ENCODE measurements at places on chromosomes 11 and 22.

- no peak for DNase-seq
These were observed 4.7 kb downstream of the DPP3 start for GRCh38 chr11:66484806-66485380.

DNA sequence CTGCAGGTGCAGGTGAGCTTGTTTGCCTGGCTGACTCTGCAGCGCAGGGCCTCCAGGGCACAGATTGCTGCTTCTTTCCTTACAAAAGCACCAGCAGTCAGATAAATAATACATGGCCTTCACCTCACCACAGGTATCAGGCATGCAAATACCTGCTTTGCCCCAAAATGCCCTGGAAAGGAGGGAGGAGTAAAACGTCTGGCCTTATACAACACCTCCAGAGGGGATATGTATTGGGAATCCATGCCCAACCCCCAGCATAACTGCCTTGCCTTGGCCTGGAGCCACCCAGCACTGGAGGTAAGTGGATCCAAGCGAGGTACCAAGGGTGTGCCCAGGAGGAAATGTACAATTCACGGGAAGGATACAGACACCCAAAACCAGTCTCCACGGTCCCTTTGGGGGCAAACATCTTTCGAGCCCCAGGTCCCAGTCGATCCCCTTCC lies 860 bp downstream of the TMEM184B start:
- DNase-seq, result peak; percentile 30

GRCh38 chr11:68211546-68211945 lies 1.6 kb downstream of the KMT5B start:
- no peak for DNase-seq

- DNase-seq, result no peak
These were observed 722.2 kb upstream of the TENM4 start for GRCh38 chr11:80163011-80163410.

DNA sequence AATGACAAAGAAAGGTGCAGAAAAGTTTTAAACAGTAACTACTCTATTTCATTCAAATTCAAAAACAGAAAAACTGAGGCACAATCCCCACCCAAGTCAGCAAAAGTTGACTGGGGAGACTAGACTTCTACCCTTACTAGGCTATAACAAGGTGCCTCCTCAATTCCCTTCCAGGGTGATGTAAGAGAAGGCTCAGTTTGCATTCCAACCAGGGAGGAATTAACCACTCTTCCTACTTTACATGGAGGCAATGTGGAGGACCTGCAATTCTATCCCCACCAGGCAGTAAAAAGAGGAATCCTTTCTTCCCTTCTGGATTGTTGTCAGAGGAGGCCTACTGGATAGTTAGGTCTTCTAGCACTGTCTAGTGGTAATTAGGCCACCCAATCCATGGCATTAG lies 26.1 kb downstream of the TYR start:
- DNase-seq, result no peak

GRCh38 chr11:128467610-128468041 lies 119.7 kb downstream of the ETS1 start:
- DNase-seq, result no peak

DNA sequence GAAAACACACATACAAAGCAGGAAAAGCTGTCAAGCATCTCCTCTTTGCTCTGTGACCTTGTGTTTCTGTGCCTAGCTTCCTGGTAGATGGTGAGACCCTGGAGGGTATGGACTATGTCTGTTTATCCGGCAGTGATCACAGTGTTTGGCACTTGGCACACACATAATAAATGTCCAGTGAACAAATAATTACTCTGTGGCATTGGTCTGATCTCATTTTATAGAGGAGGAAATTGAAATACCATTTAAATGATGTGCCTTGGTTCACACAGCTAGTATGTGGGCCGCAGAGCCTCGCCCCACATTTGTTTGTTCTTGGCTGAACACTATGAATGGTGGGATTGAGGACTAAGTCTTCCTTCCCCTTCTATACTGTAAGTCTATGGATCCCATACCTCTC lies 104.7 kb upstream of the SPON1 start:
- DNase-seq, result no peak

DNA sequence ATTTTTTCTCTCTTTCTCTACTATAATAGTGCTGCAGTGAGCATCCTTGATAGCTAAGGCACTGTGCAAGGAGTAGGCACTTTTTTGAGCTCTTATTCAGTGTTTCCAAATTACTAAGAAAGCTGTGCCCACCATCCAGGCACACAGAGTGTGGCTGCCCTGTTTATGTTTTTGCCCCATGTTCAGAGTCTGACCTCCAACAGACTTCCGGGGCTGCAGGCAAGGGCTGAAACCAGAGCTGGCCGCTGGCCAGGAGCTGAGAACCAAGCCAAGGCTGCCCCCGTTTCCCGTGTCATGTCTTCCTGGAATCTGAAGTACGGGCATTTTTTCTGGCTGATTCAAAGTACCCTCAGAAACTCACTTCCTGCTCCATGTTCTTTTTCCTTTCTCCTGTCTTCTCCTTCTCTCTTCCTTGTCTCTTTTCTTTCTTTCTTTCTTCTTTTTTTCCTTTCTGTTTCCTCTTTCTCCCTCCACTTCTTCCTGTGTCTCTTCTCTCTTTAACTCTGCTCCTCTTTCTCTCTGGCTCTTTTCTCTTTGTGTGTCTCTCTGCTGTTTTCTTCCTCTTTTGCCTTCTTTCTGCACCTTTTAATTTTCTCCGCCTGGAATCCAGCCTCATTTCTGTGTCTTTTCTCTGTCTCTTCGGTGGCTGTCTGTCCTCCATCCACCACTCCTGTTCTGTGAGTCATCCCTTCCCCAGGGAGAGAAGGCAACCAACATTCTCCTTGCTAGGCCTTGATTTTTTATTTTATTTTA lies 17.0 kb upstream of the KCTD14 start:
- peak; percentile 27 for DNase-seq

DNA sequence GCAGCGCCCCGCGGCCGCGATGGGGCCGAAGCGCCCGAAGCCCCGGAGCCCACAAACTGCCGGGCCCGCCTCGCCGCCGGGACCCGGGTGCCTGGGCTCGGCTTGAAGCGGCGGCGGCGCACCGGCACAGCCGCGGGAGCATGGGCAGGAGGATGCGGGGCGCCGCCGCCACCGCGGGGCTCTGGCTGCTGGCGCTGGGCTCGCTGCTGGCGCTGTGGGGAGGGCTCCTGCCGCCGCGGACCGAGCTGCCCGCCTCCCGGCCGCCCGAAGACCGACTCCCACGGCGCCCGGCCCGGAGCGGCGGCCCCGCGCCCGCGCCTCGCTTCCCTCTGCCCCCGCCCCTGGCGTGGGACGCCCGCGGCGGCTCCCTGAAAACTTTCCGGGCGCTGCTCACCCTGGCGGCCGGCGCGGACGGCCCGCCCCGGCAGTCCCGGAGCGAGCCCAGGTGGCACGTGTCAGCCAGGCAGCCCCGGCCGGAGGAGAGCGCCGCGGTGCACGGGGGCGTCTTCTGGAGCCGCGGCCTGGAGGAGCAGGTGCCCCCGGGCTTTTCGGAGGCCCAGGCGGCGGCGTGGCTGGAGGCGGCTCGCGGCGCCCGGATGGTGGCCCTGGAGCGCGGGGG lies 346 bp downstream of the FJX1 start:
- no peak for DNase-seq

DNA sequence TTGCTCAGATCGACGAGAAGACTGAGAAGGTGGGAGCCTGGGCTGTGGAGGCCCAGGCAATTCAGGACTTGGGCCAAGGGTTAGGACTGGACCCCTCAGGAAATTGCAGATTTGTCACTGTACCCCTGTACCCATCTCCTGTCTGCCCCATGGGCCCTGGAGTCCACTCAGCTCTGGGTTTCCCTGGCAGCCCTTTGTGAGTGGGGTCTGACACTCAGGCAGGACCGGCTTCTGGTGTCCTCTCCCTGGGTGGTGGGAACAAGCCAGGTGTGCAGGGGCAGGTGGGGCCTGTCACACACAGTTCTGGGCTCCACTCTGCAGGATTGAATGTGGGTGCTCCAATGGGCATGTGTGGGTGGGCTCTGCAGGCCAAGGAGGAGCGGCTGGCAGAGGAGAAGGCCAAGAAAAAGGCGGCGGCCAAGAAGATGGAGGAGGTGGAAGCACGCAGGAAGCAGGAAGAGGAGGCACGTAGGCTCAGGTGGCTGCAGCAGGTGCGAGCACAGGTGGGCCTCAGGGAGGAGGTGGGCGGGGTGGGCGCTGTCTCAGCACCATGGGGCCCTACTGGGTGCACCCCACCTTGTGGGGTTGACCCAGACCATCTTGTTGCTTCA lies 21.6 kb downstream of the INCENP start:
- no peak for DNase-seq

DNA sequence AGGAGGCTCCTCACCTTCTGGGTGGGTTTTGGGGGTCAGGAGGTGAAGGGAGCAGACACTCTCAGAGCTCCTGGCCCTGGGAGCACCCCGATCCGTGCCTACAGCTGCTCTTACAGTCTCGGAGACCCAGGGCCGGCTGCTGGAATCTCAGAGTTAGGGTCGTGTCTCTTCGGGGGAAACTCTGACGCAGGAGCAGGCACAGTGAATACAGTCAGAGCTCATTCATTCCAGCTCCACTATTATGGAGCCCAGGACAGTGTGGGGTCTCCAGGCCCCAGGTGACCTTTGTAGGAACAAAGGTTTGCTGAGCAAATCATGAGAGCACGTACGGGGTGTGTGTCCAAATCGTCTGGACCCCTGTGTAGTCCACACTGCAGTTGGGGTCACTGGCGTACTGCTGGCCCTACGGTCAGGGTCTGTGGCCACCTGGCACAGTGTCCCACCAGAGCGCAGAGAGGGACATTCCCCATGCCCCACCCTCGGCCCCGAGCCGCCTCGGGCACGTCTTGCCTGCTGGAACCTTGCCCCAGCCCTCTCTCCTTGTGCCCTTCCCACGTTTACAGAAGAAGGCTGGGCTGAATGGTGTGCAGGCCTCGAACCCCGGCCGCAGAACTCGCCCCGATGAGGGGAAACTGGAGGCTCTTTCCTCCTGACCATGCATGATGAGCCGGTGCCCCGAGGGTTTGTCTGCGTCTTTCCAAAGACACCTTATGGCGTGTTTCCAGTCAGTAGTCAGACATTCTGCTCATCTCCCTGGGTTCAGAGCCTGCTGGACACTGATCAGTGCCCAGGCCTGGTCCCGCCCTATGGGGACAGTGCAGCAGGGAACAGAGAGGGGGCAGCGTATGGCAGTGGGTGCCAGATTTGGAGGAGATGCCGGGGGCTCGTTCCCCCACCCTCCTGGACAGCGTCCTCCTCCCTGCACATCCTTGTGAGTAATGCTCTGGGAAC lies 1166.6 kb downstream of the BRD1 start:
- DNase-seq, result no peak

GRCh38 chr22:22069450-22070370 lies 87.1 kb upstream of the TOP3B start:
- DNase-seq, result no peak

GRCh38 chr11:125976156-125976555 lies 30.3 kb downstream of the VSIG10L2 start:
- no peak for DNase-seq

GRCh38 chr11:124050748-124051147 lies 9.6 kb upstream of the OR10G7 start:
- DNase-seq, result no peak

GRCh38 chr11:2194877-2195755 lies 23.5 kb upstream of the TH start:
- DNase-seq, result peak; percentile 9

GRCh38 chr22:49536571-49537131 lies 291.0 kb downstream of the BRD1 start:
- no peak for DNase-seq

GRCh38 chr11:90512846-90513245 lies 290.0 kb upstream of the CHORDC1 start:
- no peak for DNase-seq

- DNase-seq, result peak; percentile 32
These were observed 60.0 kb downstream of the MYO7A start for GRCh38 chr11:77187776-77188632.

DNA sequence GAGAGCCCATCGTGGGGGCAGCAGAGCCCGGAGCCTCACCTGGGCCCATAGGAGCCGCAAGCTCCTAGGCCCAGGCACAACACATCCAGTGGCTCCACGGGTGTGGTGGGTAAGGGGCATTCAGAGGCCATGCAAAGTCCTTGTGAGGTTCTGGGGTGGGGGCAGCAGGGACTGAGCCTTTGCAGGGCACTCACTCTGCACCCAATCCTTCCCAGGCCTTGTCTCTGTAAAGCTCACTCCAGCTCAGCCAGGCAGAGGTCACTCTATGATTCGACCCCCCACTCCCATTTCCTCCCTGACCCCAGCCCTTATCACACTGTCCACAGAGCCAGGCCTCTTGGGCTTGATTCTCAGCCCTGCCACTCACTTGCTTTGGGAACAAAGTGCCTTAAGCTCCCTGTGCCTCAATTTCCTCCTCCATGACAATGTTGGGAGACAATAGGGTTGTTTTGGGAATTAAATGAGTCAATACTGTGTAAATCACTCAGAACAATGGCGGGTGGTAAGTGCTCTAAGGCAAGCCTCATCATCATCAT lies 46.6 kb downstream of the LRRC32 start:
- DNase-seq, result no peak

DNA sequence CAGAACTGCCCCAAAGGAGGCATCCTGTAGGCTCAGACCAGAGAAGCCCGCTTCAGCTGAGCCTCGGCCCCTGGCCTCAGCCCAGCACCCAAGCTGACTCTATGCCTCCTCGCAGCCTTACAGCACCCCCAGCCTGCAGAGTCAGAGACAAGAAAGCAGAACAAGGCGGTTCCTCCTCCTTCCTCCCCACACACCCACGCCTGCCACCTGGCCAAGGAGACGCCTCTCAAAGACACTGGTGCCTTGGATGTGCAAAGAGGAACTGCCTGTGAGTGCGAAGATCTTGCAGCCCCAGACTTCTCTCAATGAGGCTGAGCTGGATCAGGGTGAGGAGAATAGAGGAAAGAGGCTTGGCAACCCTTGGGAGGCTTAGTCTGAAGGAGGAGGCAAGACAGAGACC lies 60.2 kb downstream of the PDE2A start:
- DNase-seq, result no peak

DNA sequence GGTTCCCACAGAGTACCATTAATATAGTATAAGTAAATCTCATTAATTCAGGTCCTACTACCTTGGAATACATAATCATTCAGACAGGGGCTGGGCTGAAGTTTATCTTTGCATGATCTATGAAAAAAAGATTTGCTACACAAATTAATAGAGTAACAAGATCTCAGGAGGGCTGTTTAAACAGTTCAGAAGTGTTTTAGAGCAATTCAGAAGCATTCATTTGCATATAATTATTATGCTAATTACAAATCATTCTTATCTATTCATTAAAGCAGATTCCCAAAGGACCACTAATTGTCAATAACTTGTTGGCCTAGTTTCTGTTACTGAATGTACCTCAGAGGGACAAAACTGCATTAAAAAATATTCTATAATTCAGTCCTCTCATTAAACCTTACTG lies 40.5 kb downstream of the PITPNB start:
- no peak for DNase-seq

GRCh38 chr11:107041088-107041444 lies 22.8 kb upstream of the GUCY1A2 start:
- no peak for DNase-seq

- DNase-seq, result no peak
These were observed 101.4 kb downstream of the ZBTB16 start for GRCh38 chr11:114160894-114161293.

- no peak for DNase-seq
These were observed 45.8 kb upstream of the CXCR5 start for GRCh38 chr11:118837868-118838267.

DNA sequence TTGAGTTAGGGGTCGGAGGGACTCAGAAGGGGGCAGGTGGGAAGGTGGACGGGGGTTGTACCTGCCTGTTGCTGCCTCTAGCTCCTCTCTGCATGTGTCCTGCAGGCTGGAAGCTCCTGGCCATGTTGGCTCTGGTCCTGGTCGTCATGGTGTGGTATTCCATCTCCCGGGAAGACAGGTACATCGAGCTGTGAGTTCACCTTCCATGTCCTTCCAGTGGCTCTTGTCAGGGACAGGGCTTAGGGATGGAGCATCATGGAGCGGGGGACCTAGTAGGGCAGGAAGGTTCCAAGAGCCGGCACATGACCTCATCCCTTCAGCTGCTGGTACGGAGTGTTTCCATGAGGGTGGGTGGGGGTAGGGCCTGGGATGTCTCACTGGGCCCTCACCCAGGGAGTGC lies 50.9 kb downstream of the ST3GAL4 start:
- no peak for DNase-seq

Measured in NCI-H748 treated with DMSO at 0.1 percent for 48 hours (cell line).